ENCODE measurements at places on chromosomes 6 and 20. TPM values are rescaled to one million over a fixed set of nuclear protein-coding genes. Genes with fewer than 3 reads are reported as not detected.
A peak's percentile ranks its signal among the peaks of the same experiment; 100 is the strongest.

APCDD1L gene
- total RNA-seq, result 2.0 TPM

FOXO3 gene
- total RNA-seq, result 79.4 TPM

ZBP1 gene
- total RNA-seq, result not detected

VPS52 gene
- 59.4 TPM for total RNA-seq

VIP gene
- total RNA-seq, result 19.5 TPM

TGM3 gene
- not detected for total RNA-seq

TRIM15 gene
- total RNA-seq, result not detected

DLL1 gene
- 38.5 TPM for total RNA-seq

DNA sequence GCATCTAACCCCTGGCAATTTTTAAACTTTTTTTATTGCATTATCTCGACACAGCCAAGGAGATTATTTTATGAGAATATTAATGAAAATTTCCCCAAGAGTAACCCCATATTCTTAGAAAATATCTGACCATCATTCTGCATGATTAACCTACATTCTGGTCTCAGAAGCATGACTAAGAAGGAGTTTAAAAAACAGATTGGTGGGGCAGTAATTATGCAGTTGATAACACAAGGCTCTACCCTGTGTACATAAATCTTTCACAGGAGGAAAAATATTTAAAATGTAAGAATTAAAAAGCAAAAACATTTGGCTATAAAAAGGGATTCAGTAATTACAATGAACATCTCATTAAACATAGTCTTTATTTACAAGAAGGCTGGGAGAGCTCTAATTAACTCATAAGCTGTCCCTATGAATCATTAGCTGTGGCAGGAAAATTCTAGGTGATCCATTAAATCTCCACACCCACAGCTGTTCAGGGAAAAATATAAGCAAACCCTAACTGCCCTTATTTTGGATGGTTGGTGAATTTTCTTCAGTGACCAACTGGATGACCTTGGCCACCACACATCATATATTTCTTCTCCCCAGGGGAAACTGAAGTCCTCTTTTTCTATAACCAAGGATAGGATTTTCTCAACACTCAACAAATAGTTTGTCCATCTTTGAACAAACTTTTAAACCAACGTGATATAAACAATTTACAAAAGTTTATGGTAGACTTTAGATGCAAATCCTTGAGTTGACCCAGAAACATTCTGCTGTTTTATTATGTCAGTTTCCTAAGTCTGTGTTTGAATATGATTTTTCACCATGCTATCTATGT is 59.5 kb downstream of the PDE7B start:
- no peaks in the 10 kb centered on the region for H3K36me3 ChIP-seq
- DNase-seq, result no peak
- no peak overlapping the region for H3K27ac ChIP-seq
- no peak overlapping the region for H3K4me3 ChIP-seq
- H3K27me3 ChIP-seq, result no peaks in the 10 kb centered on the region

GRCh38 chr6:22726966-22727365 is 157.6 kb downstream of the HDGFL1 start:
- no peak for DNase-seq
- H3K36me3 ChIP-seq, result no peaks in the 10 kb centered on the region
- no peak overlapping the region for H3K4me3 ChIP-seq
- peaks cover 17% of the 10 kb centered on the region for H3K4me1 ChIP-seq
- no peaks in the 10 kb centered on the region for H3K27me3 ChIP-seq

GRCh38 chr6:35327349-35328027 is 14.9 kb upstream of the PPARD start:
- peaks cover 3% of the 10 kb centered on the region for H3K36me3 ChIP-seq
- no peaks in the 10 kb centered on the region for H3K4me1 ChIP-seq
- H3K27me3 ChIP-seq, result no peaks in the 10 kb centered on the region
- no peak overlapping the region for H3K4me3 ChIP-seq
- DNase-seq, result peak; percentile 77
- H3K27ac ChIP-seq, result no peak overlapping the region

GRCh38 chr6:12844284-12845223 is 128.0 kb downstream of the PHACTR1 start:
- no peaks in the 10 kb centered on the region for H3K27me3 ChIP-seq
- no peak overlapping the region for H3K27ac ChIP-seq
- DNase-seq, result no peak
- H3K4me3 ChIP-seq, result no peak overlapping the region
- H3K36me3 ChIP-seq, result no peaks in the 10 kb centered on the region

DNA sequence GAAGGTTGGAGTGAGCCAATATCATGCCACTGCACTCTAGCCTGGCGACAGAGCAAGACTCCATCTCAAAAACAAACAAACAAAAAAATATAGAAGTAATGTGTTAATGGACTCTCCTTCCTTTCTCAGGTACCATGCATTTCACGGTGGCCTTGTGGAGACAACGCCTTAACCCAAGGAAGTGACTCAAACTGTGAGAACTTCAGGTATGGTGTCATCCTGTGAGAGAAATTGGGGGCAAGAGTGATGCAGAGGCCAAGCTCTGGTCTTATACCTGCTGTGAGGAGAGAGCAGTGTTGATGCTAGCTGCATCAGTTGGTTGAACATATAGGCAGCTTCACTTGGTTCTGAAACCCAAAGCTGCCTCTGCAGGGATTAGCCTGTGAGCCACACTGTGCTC is 6.2 kb downstream of the ITCH start:
- no peak for DNase-seq
- peaks cover 24% of the 10 kb centered on the region for H3K4me1 ChIP-seq
- H3K27ac ChIP-seq, result no peak overlapping the region
- no peaks in the 10 kb centered on the region for H3K27me3 ChIP-seq

DNA sequence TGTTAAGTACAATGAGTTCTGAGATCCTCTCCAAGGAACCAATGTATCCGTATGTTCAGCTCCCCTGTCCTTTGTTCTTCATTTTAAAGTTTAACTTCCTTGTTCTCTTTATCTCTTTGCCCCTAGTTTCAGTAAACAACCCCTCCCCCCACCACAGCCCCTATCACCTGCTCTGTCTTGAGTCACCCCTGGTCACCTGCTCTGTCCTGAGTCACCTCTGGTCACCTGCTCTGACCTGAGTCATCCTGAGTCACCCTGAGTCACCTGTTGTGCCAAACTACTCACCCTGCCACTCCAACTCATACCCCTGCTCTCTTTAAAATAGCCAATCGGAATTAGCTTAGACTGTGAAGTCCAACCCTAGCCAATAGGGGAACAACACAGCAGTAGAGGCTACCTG is 288.7 kb upstream of the CDYL start:
- no peaks in the 10 kb centered on the region for H3K36me3 ChIP-seq
- DNase-seq, result peak; percentile 51
- H3K27ac ChIP-seq, result no peak overlapping the region
- H3K4me1 ChIP-seq, result no peaks in the 10 kb centered on the region

GRCh38 chr6:157613011-157613522 is 210.0 kb upstream of the SNX9 start:
- DNase-seq, result peak; percentile 28
- no peaks in the 10 kb centered on the region for H3K27me3 ChIP-seq
- no peak overlapping the region for H3K4me3 ChIP-seq

- no peak for DNase-seq
- H3K27ac ChIP-seq, result peak overlapping the region; percentile 7
- no peaks in the 10 kb centered on the region for H3K36me3 ChIP-seq
- no peaks in the 10 kb centered on the region for H3K27me3 ChIP-seq
- no peaks in the 10 kb centered on the region for H3K4me1 ChIP-seq
Measured at GRCh38 chr6:81172056-81172740, 580.3 kb downstream of the TENT5A start.

DNA sequence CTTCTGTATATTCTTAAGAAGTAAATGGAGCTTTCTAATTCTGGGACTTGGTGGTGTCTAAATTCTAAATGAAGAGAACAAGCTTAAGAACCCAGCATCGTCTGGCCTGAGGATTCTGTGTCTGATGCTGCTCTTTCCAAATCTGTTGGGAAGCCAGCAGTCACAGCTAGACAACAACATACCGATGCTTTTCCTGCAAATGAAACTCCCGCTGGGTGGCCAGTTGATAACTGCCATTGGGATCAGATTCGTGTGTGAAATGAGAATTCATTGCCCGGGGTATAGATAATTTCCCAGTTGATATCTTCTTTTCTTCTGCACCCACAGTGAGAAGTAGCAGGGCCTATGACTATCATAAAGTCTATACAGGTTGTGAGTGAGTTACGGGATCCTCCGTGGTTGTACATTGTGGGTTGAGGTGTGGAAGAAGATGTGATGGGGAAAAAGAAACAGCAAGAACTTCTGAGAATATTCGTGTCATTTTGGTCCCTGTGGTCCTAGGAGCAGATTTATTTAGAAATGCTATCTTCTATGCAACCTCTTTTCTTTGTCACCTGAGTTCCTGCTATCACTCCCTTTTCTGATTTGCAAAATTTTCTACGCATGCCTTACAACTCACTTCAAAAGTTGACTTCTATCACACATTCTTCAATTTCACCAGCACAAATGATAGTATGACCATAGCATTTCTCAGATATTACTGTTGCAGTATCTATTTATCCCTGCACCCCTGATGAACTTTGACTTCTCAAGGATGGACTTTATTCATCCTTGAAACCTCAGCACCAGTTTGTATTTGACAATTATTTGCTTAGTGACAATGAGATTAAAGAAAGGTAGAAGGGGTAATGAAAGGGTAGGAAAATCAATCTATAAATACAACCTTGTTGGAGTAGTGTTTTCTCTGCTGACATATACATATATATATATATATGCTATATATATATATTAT is 10.4 kb downstream of the NOX3 start:
- no peaks in the 10 kb centered on the region for H3K27me3 ChIP-seq
- DNase-seq, result no peak
- peaks cover 4% of the 10 kb centered on the region for H3K4me1 ChIP-seq
- no peaks in the 10 kb centered on the region for H3K36me3 ChIP-seq
- no peak overlapping the region for H3K4me3 ChIP-seq
- no peak overlapping the region for H3K27ac ChIP-seq

- H3K4me1 ChIP-seq, result peaks cover 26% of the 10 kb centered on the region
- no peak overlapping the region for H3K4me3 ChIP-seq
- H3K27ac ChIP-seq, result peak overlapping the region; percentile 25
- no peaks in the 10 kb centered on the region for H3K27me3 ChIP-seq
- DNase-seq, result peak; percentile 30
- H3K36me3 ChIP-seq, result no peaks in the 10 kb centered on the region
Measured at GRCh38 chr6:138593124-138593877, 94.0 kb upstream of the NHSL1 start.

GRCh38 chr6:114897536-114897935 is 554.7 kb upstream of the HS3ST5 start:
- H3K27ac ChIP-seq, result no peak overlapping the region
- H3K36me3 ChIP-seq, result no peaks in the 10 kb centered on the region
- H3K4me3 ChIP-seq, result no peak overlapping the region
- DNase-seq, result no peak
- no peaks in the 10 kb centered on the region for H3K27me3 ChIP-seq

DNA sequence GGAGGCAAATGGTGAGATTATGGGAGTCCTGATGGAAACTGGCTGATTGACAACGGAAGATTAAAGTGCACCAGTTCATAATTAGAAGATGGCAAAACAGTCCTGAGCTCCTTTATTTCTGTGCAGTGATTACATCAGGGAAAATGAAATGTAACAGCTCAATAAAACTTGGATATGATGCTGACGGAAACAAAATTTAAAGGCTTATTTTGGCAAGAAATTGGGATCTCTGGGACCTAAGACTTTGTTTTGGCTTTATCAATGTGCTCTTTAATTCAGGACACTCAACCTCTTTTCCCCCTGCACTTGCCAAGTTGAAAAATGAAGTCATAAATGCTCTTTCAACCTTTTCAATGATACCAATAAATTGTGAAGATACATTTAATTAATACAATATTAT is 226.8 kb downstream of the C6orf118 start:
- H3K4me1 ChIP-seq, result no peaks in the 10 kb centered on the region
- H3K4me3 ChIP-seq, result no peak overlapping the region
- H3K27me3 ChIP-seq, result no peaks in the 10 kb centered on the region
- no peak for DNase-seq
- no peak overlapping the region for H3K27ac ChIP-seq

- no peaks in the 10 kb centered on the region for H3K27me3 ChIP-seq
- H3K4me3 ChIP-seq, result no peak overlapping the region
- H3K36me3 ChIP-seq, result no peaks in the 10 kb centered on the region
Measured at GRCh38 chr6:122361314-122361979, 38.0 kb upstream of the HSF2 start.

DNA sequence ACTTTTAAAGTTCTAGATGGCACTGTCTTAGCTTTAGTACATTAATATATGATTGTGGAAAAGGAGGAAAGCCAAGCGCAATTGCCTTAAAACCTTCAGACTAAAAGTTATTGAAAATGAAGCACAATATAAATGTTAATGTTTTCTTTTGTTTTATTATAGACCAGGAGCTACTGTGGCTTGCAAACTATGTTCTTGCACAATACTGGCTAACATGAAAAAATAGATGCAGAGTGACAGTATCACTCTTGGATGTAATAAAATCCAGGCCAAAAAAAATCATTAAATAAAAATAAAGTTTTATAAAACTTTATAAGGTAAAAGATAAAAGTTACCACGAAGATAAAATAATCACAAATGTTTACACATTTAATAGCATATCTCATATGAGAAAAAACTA is 18.3 kb upstream of the PLN start:
- no peaks in the 10 kb centered on the region for H3K27me3 ChIP-seq
- no peak for DNase-seq
- no peak overlapping the region for H3K27ac ChIP-seq
- no peak overlapping the region for H3K4me3 ChIP-seq
- no peaks in the 10 kb centered on the region for H3K36me3 ChIP-seq

GRCh38 chr6:164258421-164258820 is 843.9 kb downstream of the QKI start:
- H3K27me3 ChIP-seq, result no peaks in the 10 kb centered on the region
- H3K4me1 ChIP-seq, result no peaks in the 10 kb centered on the region
- no peak overlapping the region for H3K27ac ChIP-seq
- no peaks in the 10 kb centered on the region for H3K36me3 ChIP-seq
- no peak overlapping the region for H3K4me3 ChIP-seq

DNA sequence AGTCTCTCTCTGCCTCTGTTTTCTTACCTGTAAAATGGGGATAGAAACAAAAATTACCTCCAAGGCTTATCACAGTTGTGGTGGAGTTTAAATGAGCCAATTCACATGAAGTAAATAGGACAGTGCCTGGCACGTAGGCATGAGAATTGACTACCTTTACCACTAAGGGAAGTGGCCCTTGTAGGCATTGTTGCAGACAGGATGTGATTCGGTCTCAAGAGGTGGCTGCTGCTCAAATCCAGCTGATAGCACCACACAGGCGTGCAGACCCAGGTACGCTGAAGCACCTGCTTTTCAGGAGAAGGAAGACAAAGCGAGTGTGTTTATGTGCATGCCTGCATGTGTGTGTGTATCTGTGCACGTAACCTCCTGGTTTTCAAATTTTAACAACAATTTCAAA is 108.6 kb downstream of the EYA2 start:
- no peak overlapping the region for H3K4me3 ChIP-seq
- DNase-seq, result no peak
- no peaks in the 10 kb centered on the region for H3K27me3 ChIP-seq
- H3K4me1 ChIP-seq, result peaks cover 11% of the 10 kb centered on the region

- no peak overlapping the region for H3K27ac ChIP-seq
- H3K36me3 ChIP-seq, result no peaks in the 10 kb centered on the region
- DNase-seq, result no peak
- H3K4me3 ChIP-seq, result no peak overlapping the region
- no peaks in the 10 kb centered on the region for H3K4me1 ChIP-seq
Measured at GRCh38 chr20:37649017-37649416, 44.8 kb upstream of the CTNNBL1 start.

- no peak overlapping the region for H3K27ac ChIP-seq
- DNase-seq, result peak; percentile 88
- peaks cover 55% of the 10 kb centered on the region for H3K4me1 ChIP-seq
- H3K4me3 ChIP-seq, result no peak overlapping the region
- H3K36me3 ChIP-seq, result no peaks in the 10 kb centered on the region
Measured at GRCh38 chr20:43749734-43750294, 23.0 kb upstream of the GTSF1L start.

- H3K4me3 ChIP-seq, result no peak overlapping the region
- DNase-seq, result no peak
- H3K27me3 ChIP-seq, result no peaks in the 10 kb centered on the region
- H3K36me3 ChIP-seq, result no peaks in the 10 kb centered on the region
- H3K27ac ChIP-seq, result no peak overlapping the region
Measured at GRCh38 chr6:72999995-73000394, 225.3 kb downstream of the KHDC1L start.
